Effector memory CD8-positive, alpha-beta T cell (primary cell): ENCODE measurements at places on chromosomes 11 and 22.

DNA sequence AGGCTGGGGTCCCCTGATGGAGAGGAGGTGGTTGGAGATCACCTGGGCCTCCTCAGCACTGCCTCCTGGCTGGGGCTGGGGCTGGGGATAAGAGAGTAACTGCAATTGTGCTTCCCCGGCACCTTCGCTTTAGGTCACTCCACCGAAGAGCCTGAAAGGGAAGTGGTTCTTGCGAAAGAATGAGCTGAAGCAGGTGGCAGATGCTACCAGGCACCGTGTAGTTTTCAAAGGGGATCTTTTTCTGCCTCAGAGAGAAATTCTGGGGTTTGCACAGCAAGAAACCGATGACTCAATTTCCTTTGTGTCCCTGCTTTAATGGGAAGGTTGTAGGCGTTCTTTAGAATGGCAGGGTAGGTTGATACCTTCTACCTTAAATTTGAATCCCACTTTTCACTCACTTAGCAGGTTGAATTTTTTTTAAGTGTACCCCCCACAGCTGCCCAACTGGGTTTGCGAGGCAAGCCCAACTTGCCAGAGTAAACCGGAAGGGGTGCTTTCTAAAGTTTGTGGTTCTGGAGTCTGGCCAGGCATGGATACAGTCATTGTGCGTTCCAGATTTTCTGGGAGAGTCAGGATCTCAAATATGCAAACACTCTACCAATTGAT, 5.3 kb downstream of the CD44 start:
- no peaks in the 10 kb centered on the region for H3K27me3 ChIP-seq
- H3K27ac ChIP-seq, result peak overlapping the region; percentile 100
- peaks cover 98% of the 10 kb centered on the region for H3K36me3 ChIP-seq
- DNase-seq, result peak; percentile 61
- peak overlapping the region; percentile 82 for H3K4me3 ChIP-seq

DNA sequence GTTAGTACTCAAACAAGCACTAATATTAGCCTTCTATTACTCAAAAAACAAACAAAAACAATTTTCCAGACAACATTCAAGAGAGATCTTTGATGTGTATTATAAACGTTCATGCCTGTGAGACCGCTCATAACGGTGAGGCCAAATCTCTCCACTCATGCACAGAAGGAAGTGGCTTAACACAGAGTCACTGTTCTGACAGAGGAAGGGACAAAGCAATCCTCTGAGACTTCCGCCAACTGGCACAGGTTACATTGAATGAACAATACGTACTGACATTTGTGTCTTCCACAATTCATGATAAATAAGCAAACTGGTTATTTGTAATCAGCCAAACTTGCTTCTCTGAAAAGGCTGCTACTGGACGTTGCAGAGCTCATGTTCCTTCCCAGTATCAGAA, 30.5 kb downstream of the CHKA start:
- DNase-seq, result no peak
- no peaks in the 10 kb centered on the region for H3K36me3 ChIP-seq
- H3K27me3 ChIP-seq, result no peaks in the 10 kb centered on the region
- no peak overlapping the region for H3K4me3 ChIP-seq
- H3K27ac ChIP-seq, result no peak overlapping the region

DNA sequence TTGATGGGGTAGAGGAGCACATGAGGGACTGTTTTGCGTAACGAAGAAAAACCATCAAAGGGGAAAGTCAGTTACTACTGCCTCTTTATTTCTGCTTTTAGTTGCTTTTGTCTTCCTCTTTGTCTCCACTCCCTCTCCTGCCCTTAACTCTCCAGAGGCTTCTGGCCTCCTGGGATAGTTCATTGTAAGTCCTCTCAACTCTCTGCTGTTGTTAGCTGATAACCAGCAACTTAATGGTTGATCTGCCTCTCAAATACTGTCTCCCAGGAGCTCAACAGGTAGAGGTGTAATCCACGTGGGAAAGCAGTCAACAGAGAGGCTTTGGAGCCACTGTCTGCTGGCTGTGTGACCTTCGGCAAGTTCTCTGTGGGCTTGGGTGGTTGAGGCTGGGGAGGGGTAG, 47.3 kb downstream of the CCDC81 start:
- no peaks in the 10 kb centered on the region for H3K27me3 ChIP-seq
- H3K36me3 ChIP-seq, result no peaks in the 10 kb centered on the region
- H3K4me3 ChIP-seq, result no peak overlapping the region
- no peak overlapping the region for H3K27ac ChIP-seq

GRCh38 chr11:11668781-11669180, 47.0 kb upstream of the GALNT18 start:
- no peaks in the 10 kb centered on the region for H3K4me1 ChIP-seq
- no peak overlapping the region for H3K4me3 ChIP-seq
- no peaks in the 10 kb centered on the region for H3K36me3 ChIP-seq
- no peak for DNase-seq
- H3K27me3 ChIP-seq, result peaks cover 57% of the 10 kb centered on the region
- no peak overlapping the region for H3K27ac ChIP-seq

GRCh38 chr11:116505298-116506262, 267.2 kb downstream of the BUD13 start:
- no peak overlapping the region for H3K4me3 ChIP-seq
- no peaks in the 10 kb centered on the region for H3K4me1 ChIP-seq
- peaks cover 99% of the 10 kb centered on the region for H3K27me3 ChIP-seq
- DNase-seq, result no peak

- DNase-seq, result no peak
- H3K36me3 ChIP-seq, result no peaks in the 10 kb centered on the region
- no peak overlapping the region for H3K27ac ChIP-seq
- H3K4me1 ChIP-seq, result no peaks in the 10 kb centered on the region
Observed at GRCh38 chr11:35802221-35802620, 139.6 kb downstream of the TRIM44 start.

DNA sequence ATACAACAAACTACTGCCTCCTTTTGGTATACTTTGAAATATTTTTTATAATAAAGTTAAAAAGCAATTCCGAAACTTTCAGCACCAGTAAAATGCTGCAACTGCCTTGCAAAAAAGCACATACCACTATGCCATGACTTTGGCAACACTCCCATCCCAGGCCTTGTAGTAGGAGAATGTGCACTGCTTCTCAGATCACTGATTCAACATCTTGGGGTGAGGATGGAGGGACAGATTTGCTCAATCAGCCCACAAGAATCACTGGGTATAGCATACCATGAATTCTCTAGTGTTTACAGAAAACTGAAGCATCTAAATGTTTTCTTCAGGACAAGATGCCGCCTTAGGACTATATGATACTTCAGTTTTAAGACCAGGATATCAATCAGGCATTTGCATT, 14.9 kb downstream of the EIF4ENIF1 start:
- no peak overlapping the region for H3K27ac ChIP-seq
- H3K4me3 ChIP-seq, result no peak overlapping the region
- H3K27me3 ChIP-seq, result no peaks in the 10 kb centered on the region

DNA sequence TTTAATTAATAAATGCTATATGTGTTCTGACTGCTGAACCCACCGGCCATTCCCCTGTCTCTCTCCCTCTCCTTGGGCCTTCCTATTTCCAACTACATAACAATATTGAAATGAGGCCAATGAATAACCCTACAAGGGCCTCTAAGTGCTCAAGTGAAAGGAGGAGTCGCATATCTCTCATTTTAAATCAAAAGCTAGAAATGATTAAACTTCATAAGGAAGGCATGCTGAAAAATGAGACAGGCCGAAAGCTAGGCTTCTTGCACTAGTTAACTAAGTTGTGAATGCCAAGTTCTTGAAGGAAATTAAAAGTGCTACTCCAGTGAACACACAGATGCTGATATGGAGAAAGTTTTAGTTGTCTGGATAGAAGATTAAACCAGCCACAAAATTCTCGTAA, 109.2 kb downstream of the TSPAN18 start:
- H3K4me1 ChIP-seq, result peaks cover 7% of the 10 kb centered on the region
- H3K4me3 ChIP-seq, result no peak overlapping the region
- no peaks in the 10 kb centered on the region for H3K36me3 ChIP-seq
- no peak for DNase-seq

GRCh38 chr22:27613099-27614005, 188.2 kb downstream of the MN1 start:
- H3K4me3 ChIP-seq, result no peak overlapping the region
- peaks cover 63% of the 10 kb centered on the region for H3K27me3 ChIP-seq
- H3K36me3 ChIP-seq, result no peaks in the 10 kb centered on the region
- H3K4me1 ChIP-seq, result no peaks in the 10 kb centered on the region

- H3K4me3 ChIP-seq, result no peak overlapping the region
- H3K27ac ChIP-seq, result no peak overlapping the region
- DNase-seq, result no peak
- H3K36me3 ChIP-seq, result no peaks in the 10 kb centered on the region
Observed at GRCh38 chr11:132142121-132142520, 771.7 kb downstream of the NTM start.

DNA sequence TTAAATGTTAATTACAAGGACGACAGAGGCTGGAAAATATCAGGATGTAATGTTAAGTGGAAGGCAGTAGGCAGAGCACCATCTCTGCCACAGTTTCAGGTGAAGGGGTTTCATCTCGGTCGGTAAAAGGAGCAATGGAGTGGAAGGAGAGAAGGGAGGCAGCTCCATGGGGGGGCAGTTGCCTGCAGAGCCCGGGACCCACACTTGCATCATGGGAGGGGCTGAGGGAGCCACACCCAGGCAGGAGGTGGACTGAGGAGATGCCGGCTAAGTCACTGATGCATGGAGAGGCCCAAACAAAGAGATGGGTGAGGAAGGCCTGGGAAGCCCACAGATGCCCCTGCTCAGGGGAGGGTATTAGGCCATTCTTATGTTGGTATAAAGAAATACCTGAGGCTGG, 1470.9 kb downstream of the BRD1 start:
- H3K36me3 ChIP-seq, result no peaks in the 10 kb centered on the region
- H3K27ac ChIP-seq, result no peak overlapping the region
